ENCODE measurements at places on chromosomes 5 and 9.

DNA sequence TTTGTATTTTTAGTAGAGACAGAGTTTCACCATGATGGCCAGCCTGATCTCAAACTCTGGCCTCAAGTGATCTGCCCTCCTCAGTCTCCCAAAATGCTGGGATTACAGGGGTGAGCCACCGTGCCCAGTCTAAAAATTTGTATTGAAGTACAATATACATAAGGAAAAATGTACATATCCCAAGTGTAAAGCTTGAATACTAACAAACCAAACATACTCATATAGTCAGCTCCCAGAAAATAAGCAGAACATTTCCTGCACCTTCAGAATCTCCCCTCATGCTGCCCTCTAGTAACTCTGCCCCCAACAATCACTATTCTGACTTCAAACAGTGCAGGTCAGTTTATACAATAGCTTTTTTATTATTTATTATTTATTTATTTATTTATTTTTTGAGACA is 1.6 kb upstream of the NOL6 start:
- no peak for DNase-seq

DNA sequence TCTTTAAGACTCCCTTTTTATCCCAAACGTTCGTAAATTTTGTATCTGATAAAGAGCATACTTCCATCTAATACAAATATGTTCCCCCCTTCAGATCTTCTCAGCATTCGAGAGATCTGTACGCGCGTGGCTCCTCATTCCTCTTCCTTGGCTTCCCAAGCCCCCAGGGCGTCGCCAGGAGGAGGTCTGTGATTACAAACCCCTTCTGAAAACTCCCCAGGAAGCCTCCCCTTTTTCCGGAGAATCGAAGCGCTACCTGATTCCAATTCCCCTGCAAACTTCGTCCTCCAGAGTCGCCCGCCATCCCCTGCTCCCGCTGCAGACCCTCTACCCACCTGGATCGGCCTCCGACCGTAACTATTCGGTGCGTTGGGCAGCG is 19.9 kb downstream of the CDKN2A start:
- no peak for DNase-seq

DNA sequence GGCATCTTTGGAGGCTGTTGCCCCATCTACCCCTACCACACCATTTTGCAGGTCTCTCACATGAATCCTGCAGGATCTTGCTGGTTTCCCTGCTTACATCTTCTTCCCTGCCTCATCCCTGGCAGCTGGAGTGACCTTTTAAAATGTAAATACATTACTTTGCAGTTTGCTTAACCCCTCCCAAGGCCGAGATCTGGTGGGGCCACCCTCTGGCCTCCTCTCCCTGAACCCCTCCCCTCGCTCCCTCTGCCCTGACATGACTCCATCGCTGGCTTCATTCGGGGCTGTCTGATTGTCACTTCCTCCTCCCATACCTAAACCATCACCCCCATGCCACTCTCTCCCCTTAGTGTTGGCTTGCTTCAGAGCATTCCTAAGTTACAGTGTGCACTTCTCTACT is 12.6 kb upstream of the PALM2AKAP2 start:
- no peak for DNase-seq

- no peak for DNase-seq
These were observed 177.2 kb downstream of the TMEM232 start for GRCh38 chr5:110549301-110549700.

DNA sequence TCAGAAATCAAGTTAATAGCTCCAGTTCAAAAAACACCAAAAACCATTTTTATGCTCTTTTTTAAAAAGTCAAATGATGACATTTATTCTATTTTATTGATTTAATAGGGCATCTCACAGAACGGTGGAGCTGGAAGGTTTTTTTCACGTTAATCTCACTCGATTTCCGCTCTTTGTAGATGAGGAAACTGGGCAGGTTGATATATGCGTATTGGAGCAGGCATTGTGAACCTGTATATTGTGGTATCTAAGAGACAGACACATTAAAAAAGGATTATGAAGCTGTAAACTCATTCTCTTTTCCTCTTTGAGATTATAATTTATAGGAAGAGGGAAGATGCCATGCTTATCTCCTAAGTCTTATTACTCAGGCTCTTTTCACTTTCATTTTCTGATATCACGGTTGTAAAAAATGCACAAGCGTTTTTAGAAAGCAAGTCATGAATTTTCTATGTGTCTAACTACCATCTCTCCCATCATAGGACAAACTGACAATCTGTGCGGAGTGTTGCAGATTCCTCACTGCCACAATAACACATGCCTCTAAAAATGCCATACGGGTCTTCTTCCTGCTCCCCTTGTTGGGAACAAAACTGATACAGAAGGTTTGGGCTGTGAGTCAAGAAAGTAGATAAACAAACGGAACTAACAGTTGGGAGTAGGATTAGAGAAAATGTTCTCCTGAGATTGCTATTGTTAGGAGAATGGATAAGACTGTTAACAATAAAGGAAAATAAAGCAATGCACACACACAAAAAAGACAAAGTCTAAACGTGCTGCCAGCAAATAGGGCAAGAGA is 1997.7 kb downstream of the MAT2B start:
- DNase-seq, result peak; percentile 26

GRCh38 chr9:91515074-91515687 is 91.5 kb upstream of the NFIL3 start:
- DNase-seq, result peak; percentile 95

DNA sequence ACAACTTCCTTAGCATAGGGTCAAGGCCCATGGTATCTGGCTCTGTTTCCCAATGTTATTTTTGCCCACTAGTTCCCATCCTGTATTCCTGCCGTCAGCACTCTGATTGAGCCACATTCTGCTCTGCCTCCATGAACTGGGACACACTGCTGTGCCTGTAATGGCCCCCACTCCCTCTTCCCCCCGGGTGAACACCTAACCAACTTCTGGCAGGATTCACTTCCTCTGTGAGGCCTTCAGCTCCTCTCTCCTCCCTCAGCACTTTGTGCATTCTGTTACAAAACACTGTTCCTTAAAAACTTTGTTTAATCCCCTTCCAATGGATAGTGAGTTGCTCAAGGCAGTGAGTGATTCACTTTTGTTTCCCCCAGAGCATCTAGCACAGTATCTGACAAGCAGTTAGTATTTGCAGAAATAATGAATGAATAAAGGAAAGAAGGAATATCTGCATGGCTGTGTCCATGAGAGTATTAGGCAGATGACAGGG is 183.6 kb downstream of the EFNA5 start:
- no peak for DNase-seq

DNA sequence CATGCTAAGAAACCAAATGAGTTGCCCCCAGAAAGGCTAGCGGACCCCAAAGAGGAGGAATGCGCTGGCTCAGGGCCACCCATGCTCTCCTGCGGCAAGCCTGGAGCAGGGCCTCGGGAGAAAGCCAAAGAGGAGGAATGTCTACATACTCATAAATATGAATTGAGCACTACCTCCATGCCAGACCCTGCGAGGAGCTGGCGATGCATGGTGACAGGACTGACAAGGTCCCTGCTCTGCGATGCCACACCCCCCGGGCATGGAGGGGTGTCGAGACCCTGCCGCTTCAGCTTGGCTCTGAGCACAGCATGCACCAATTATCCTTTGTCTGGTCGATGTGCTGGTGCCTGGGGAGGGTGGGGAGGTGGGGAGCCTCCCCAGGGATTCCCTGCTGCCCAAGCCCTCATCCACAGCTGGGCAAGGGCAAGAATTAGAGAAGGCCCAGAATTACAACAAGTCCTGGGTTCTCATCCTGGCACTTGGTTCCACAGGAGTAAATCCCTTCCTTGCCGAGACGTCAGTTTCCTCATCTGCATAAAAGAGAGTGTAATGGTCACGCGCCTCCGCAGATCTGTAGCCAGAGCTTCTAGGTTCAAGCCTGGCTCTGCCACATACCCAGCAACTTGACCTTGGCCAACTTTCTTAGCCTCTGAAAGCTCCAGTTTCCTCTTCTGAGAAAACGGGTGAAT is 74.4 kb downstream of the FAM114A2 start:
- DNase-seq, result no peak

DNA sequence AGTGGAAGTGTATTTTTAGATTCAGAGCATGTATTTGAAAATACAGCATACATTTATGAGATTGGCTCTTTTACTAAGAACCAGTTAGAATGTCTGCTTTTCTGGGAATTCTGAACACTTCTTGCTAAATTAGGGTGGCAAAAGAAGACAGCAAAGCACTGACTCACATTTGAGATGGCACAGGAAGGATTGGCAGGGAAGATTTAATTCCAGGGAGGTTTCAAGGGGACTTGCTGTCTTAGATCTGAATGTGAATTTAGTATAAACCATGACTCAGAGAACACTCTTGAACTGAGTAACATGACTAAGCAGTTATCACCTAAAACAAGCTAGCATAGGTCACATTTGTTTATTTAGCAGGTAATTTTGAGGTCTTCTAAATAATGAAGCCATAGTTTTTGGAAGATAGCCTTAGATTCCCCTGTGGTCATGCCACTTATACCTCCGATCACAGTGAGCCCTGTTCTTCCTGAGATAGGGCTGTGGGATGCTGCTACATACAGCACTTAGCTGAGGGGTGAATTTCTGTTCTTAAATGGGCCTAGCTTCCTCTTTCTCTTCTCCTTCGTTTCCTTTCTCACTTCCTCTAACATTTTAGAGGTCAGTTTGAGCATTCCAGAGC is 173.8 kb downstream of the PCSK1 start:
- DNase-seq, result peak; percentile 74

- DNase-seq, result no peak
These were observed 149.8 kb upstream of the FGF10 start for GRCh38 chr5:44538797-44539601.

GRCh38 chr5:139378101-139378825 is 4.8 kb downstream of the SLC23A1 start:
- DNase-seq, result no peak

DNA sequence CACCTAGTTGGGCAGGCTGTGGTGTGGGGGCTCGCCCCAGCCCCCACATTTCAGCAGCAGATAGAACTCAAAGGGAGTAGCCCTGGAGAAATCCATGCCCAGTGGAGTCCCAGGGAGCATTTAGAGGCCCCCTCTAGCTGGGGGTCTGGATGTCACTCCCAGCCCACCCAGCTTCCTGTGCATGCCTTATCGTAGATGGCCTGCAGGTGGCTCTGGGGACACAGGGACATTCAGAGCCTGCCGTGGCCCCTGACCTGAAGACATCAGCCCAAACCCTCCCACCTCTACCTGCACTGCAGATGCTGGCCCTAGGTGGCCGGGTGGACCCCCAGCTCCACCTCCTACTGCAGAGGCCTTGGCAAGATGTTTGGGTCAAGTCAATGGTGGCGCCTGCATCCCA is 49.0 kb upstream of the LMX1B start:
- no peak for DNase-seq

DNA sequence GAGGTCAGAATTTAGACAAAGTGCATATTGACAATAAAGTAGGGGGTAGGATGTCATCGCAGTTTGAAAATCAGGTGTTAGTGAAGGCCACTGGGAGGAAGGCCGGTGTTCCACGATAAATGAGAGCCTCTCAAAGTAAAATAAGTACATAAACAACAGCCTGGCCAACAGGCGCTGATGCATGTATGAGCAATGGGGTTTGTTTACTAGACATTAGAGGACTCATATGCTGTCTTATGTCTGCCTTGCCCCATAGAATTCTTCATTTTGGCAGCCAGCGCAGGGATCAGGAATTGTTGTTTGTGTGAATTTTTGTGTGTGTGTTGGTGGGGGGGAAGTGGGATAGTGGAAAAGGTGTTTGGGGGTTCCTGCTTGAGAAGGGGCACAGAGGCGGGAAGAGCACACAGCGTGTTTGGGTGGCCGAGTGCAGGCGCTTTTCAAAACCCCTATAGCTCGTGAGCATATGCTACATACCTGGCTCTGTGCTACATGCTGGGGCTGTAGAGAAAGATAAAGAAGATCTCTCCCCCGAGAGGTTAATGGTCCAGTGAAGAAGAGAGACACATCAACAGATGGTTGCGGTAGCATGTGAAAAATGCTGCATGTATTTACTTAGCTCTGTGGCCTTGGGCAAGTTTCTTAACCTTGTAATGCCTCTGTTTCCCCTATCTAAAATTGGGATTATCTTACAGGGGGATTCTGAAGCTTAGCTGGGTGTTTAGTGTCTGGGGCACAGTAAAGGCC is 11.5 kb downstream of the SNX30 start:
- DNase-seq, result peak; percentile 54

- DNase-seq, result no peak
These were observed 124.5 kb downstream of the PDE4D start for GRCh38 chr5:59769041-59769360.

GRCh38 chr9:116147821-116148220 is 5.8 kb upstream of the PAPPA start:
- DNase-seq, result no peak

- DNase-seq, result peak; percentile 20
These were observed 7.1 kb downstream of the SNX18 start for GRCh38 chr5:54524704-54525103.

- peak; percentile 92 for DNase-seq
These were observed 42.9 kb downstream of the PDCD1LG2 start for GRCh38 chr9:5553211-5553610.

DNA sequence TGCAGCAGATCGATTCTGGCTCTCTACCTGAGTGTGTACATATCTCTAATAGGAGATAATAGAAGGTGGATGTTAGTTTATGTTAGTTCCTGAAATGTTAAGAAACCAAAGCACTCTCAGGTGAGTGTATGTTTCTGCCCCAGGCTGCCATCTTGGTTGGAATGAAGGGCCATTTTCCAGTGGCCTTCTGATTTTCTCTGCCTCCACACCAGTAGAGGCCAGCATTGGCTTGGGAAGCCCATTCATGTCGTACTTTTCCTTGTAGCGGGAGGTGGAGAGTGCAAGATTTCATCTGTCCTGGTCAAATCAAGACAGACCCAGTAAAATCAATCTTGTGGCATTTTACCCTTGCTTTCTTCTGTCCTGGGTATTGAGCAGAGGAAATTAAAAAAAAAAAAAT is 91.0 kb downstream of the GAS1 start:
- DNase-seq, result no peak

DNA sequence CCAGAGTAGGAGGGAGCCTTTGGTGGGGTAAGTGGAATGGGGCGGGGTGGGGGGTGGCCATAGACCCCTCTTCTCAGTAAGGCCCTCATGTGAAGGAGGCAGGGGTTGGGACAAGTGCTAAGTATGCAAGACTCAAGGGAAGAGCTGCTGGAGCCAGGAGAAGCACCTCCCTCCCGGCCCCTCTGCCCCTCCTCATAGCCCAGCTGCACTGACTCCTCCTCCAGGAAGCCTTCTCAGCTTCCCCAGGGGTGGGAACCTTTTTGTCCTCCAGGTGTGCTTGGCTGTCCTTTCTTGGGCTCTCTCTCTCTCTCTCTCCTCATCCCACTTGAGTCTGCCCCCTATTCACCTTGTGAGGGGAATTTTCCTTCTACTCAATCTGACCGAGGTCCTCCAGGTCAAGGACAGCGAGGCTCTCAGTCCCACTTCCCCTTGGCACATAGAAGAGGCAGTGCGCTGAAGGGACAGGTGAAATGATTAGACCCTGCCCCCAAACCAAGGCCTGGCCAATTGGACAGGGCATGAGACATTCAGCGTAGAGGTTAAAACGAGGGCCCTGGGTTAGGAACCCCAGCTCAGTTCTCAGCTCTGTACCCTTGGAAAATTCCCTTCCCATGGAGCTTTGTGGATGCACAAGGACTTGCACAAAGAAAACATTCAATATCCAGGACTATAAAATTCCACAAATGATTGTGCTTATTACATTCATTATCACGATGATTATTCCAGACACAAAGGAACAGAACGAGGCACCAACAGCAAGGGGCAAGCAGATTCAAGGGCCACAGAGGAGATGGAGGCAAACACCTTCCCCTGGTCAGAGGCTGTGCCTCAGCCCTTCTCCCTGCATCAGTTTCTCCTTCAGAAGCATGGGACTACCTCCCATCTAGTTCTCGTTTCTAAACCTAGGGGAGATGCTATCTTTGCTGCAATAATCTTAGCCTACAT is 45.6 kb upstream of the IL17B start:
- no peak for DNase-seq

GRCh38 chr5:53076014-53076583 is 33.5 kb downstream of the MOCS2 start:
- no peak for DNase-seq
